Caco-2 (cell line): ENCODE measurements at places on chromosomes 6 and 20. TPM values are rescaled to one million over a fixed set of nuclear protein-coding genes. Genes with fewer than 3 reads are reported as not detected.

ERVFRD-1 gene
- total RNA-seq, result 0.29 and 0.58 TPM in 2 replicates

TCP1 gene
- total RNA-seq, result 286 and 333 TPM in 2 replicates

MYBL2 gene
- 318 and 345 TPM in 2 replicates for total RNA-seq

BMP5 gene
- total RNA-seq, result 0.48 and 0.49 TPM in 2 replicates

DNA sequence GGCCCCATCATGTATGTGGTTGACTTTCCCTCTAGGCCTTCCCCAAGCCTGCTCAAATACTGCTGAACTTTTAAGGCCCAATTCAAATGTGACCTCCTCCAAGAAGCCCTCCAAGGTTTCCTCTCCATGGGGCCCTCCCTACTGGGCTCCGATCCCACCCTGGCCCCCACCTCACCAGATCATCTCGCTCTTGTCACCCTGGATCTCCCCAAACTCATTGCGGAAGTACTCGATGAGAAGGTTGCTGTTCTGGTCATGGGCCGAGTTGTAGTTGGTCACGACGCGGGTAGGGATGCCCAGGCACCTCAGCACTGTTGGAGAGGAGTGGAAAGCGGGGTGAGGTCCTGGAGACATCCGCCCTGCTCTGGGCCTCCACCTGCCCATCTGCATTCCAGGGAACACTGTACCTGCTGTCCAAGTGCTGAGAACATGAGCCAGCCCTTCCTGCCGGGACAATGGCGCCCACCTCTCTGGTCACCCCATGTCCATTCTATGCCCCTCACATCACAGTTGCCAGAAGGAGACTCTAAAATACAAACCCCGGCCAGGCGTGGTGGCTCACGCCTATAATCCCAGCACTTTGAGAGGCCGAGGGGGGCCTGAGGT, 23.1 kb downstream of the TGM2 start:
- H3K4me3 ChIP-seq, result no peak overlapping the region
- peak overlapping the region; percentile 96 for H3K27ac ChIP-seq
- DNase-seq, result no peak
- no peaks in the 10 kb centered on the region for H3K27me3 ChIP-seq

DNA sequence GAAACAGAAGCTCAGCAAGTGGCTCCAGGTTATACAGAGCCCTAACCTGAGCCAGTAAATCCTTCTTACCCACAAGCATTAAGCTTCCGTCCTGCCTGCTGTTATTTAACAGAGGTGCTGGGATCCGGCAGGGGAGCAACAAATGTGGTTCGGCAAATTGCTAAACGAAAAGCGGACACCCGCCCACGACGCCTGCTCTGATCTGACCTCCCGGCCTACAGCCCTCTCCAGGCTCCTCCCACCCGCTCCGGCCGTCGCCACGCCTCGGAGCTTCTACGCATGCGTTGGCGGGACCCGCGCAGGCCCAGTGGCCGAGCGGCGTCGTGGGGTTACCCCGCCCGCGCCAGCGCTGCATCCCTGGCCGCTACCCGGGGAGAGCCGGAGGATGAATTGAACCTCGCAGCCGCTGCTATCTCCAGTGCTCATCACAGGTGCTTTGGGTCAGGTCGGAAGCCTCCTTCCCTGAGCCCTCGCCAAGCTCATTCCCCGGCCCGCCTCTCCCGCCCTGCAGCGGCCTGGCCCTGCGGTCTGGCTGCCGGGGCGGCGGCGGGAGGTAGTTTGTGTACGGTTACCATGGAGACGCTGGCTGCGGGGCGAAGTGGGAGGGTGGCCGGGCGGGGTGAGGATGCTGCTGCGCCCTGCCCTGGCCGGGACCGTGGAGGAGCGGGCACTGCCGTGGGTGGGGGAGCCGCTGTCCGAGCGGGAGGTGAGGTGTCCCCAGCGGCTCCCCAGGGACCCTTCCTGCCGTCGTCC, at the start of gene ARMC2:
ARMC2 (plus strand) TSS at position 307 of the 753 bp plus-strand sequence. CDS start 5,846 bp downstream, outside the sequence.
- peak within 1 kb of the TSS; percentile 85 for H3K27ac ChIP-seq
- peak; percentile 89 for DNase-seq
- peak within 1 kb of the TSS; percentile 63 for H3K4me3 ChIP-seq

GRCh38 chr6:91634791-91635190, 1047.9 kb upstream of the MAP3K7 start:
- H3K36me3 ChIP-seq, result no peaks in the 10 kb centered on the region
- H3K27ac ChIP-seq, result no peak overlapping the region
- H3K4me3 ChIP-seq, result no peak overlapping the region
- no peak for DNase-seq

DNA sequence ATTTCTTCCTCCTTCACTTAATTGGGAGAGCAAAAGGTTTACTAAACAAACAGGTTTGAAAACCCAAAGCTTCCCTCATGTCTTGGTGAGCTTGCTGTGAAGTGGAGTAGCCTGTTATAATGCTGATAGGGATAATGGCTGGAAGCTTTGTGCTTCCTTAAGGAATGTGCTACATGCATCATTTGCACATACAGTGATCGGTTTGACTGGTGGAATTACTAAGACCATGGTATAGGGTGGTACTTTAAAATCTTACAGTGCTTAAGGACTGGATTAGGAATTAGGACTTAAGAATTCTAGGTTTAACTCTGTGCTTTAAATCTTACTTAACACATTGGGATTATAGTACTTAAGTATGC, 75.7 kb downstream of the ARID1B start:
- DNase-seq, result no peak
- no peaks in the 10 kb centered on the region for H3K36me3 ChIP-seq
- no peaks in the 10 kb centered on the region for H3K27me3 ChIP-seq
- no peaks in the 10 kb centered on the region for H3K4me1 ChIP-seq

- no peak overlapping the region for H3K4me3 ChIP-seq
- DNase-seq, result no peak
- no peaks in the 10 kb centered on the region for H3K27me3 ChIP-seq
- H3K36me3 ChIP-seq, result no peaks in the 10 kb centered on the region
- H3K4me1 ChIP-seq, result peaks cover 5% of the 10 kb centered on the region; the same call in 1 of the 2 replicates
Observed at GRCh38 chr6:40740518-40740917, 153.4 kb upstream of the LRFN2 start.

GRCh38 chr6:155548576-155548975, 92.9 kb upstream of the NOX3 start:
- no peaks in the 10 kb centered on the region for H3K27me3 ChIP-seq
- no peak overlapping the region for H3K27ac ChIP-seq
- no peaks in the 10 kb centered on the region for H3K36me3 ChIP-seq
- no peak for DNase-seq

DNA sequence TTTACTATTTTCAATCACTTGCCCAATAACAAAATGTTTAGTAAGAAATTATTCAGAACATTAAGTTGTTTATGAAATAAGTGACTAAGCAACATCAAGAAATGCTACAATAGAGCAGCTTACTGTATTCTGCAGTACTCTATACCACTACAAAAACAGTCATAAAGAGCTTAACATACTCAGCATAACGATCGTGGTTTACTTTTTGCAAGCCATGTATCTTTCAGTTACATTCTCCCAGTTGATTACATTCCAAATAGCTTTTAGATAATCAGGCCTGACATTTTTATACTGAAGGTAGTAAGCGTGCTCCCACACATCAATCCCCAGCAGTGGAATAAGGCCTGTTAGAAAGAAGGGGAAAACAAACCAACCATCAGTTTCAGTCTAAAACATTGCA, 10.7 kb downstream of the SOD2 start:
- peaks cover 1% of the 10 kb centered on the region for H3K36me3 ChIP-seq
- no peaks in the 10 kb centered on the region for H3K4me1 ChIP-seq
- no peak overlapping the region for H3K4me3 ChIP-seq
- no peak overlapping the region for H3K27ac ChIP-seq
- no peak for DNase-seq
- no peaks in the 10 kb centered on the region for H3K27me3 ChIP-seq

- no peaks in the 10 kb centered on the region for H3K36me3 ChIP-seq
- H3K4me1 ChIP-seq, result peaks cover 4% of the 10 kb centered on the region; the same call in 1 of the 2 replicates
- peak overlapping the region; percentile 29 for H3K27ac ChIP-seq
Observed at GRCh38 chr20:17898548-17898994, 70.0 kb downstream of the SNX5 start.

GRCh38 chr20:3864518-3864917, 17.9 kb downstream of the MAVS start:
- H3K4me1 ChIP-seq, result no peaks in the 10 kb centered on the region
- H3K36me3 ChIP-seq, result peaks cover 18% of the 10 kb centered on the region
- no peaks in the 10 kb centered on the region for H3K27me3 ChIP-seq
- DNase-seq, result no peak
- H3K4me3 ChIP-seq, result no peak overlapping the region
- no peak overlapping the region for H3K27ac ChIP-seq

DNA sequence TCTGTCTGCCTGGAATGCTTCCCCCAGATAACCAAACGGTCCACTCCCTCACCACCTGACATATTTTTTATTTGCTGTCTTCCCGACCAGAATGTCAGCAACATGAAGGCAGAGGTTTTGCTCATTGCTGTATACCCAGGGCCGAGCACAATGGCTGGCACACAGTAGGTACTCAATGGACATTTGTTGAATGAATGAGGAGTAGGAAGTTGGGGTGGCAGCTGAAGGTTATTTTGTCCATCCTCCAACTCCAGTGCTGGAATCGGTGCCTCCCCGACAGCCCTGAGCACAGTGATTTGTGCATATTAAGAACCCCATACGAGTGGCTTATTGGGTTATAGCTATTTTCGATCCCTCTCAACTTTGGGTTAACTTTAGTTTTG, 10.3 kb downstream of the DUSP15 start:
- H3K4me3 ChIP-seq, result no peak overlapping the region
- H3K36me3 ChIP-seq, result no peaks in the 10 kb centered on the region
- H3K27ac ChIP-seq, result no peak overlapping the region
- no peak for DNase-seq
- no peaks in the 10 kb centered on the region for H3K27me3 ChIP-seq

GRCh38 chr6:127053032-127053874, 65.2 kb upstream of the RSPO3 start:
- H3K4me1 ChIP-seq, result no peaks in the 10 kb centered on the region
- no peaks in the 10 kb centered on the region for H3K27me3 ChIP-seq
- no peak for DNase-seq
- no peak overlapping the region for H3K27ac ChIP-seq
- no peaks in the 10 kb centered on the region for H3K36me3 ChIP-seq

DNA sequence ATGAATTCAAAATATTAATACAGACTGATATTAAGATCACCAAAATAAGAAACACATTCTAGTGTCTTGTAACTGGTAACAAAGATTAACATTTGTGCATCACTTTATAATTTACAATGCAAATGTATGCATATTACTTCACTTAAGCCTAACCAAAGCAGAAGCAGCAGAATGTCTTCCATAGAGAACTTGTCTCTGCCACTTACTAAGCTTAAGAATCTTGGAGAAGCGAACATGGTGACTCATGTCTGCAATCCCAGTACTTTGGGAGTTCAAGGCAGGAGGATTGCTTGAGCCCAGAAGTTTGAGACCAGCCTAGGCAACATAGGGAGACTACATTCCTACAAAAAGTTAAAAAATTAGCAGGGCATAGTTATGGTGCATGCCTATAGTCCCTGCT, 18.8 kb downstream of the AK9 start:
- no peak overlapping the region for H3K4me3 ChIP-seq
- no peak for DNase-seq
- H3K4me1 ChIP-seq, result peaks cover 9% of the 10 kb centered on the region; the same call in 1 of the 2 replicates
- H3K27me3 ChIP-seq, result no peaks in the 10 kb centered on the region

DNA sequence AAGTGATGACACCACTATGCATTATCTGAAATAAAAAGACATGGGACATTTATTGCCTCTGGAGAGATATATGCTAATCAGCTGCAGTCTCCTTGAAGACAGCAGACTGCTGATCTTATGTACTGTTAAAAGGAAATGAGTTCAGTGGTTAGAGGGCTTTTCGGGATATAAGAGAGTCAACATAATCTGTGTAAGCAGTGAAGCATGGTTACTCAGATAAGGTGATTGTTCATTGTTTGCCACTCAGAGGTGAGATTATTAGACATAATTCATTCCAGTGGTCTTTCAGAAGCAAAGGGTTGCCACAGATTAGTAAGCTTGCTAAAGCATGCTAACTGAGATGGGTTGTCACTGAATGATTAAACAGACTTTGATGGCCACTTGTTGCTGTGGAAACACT, 1450.7 kb upstream of the ADGRB3 start:
- no peaks in the 10 kb centered on the region for H3K4me1 ChIP-seq
- H3K36me3 ChIP-seq, result no peaks in the 10 kb centered on the region
- no peak for DNase-seq
- H3K27me3 ChIP-seq, result no peaks in the 10 kb centered on the region
- no peak overlapping the region for H3K27ac ChIP-seq
- H3K4me3 ChIP-seq, result no peak overlapping the region

DNA sequence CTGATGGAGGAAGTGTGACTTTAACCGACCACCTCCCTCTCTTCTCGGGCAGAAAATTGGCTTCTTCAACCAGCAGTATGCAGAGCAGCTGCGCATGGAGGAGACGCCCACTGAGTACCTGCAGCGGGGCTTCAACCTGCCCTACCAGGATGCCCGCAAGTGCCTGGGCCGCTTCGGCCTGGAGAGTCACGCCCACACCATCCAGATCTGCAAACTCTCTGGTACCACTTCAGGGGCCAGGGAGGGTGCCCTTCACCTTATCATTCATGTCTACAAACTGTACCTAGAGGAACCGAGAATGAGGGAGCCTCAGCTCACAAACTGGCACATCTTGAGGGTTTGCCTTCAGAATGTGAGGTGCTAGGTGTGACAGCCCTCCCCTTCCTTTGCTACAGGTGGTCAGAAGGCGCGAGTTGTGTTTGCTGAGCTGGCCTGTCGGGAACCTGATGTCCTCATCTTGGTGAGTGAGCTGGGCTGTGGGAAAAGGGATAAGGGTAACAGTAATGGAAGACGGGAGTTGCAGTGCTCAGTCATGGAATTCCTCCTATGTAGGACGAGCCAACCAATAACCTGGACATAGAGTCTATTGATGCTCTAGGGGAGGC, 18.6 kb downstream of the ABCF1 start:
- peaks cover 8% of the 10 kb centered on the region for H3K4me1 ChIP-seq
- H3K27me3 ChIP-seq, result no peaks in the 10 kb centered on the region
- H3K27ac ChIP-seq, result peak overlapping the region; percentile 31
- no peak for DNase-seq

DNA sequence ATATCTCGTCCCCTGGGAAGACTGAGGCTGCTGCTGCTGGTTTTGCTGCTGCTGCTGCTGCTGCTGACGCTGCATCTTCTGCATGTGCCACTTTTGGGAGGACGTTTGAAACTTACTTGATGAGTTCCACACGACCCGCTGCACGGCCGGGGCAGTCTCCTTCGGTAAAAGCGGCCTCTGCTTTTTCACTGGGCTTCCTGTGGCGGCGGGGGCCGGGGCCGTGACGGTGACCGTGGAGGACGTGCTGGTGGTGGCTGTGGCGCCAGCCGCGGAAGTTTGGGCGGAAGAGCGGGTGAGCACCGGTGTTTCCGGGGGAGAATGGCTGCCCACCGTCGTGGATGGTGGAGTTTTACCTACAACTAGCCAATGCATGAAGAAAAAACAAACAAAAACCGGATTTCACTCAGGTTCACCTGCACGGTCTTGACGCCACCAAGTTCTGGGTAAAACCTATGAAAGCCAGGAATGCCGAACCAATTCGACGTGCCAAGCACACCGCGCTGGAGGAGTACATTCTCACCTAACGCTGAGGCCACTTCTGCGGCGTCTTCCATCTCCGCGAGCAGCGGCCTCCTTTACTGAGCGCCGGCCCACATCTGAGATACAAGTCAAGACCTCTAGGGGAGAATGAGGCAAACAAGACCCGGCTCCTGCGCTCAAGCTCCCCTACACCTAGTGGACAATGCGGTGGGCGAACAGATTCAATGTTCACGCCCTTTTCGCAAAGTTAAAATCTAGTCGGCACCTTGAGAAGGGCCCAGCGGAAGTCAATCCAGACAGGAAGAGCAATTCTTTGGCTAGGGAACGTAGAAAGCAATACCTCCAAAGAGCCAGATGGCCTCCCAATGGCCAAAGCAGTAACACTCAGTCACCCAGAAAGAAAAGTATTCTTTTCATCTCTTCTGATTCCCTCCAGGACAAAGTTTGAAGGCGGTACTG, 117.5 kb downstream of the ZMYND8 start:
- no peaks in the 10 kb centered on the region for H3K4me1 ChIP-seq
- H3K27ac ChIP-seq, result peak overlapping the region; percentile 40
- H3K27me3 ChIP-seq, result no peaks in the 10 kb centered on the region
- H3K36me3 ChIP-seq, result peaks cover 28% of the 10 kb centered on the region
- DNase-seq, result no peak
